ENCODE measurements at places on chromosomes 12 and 14. TPM values are rescaled to one million over a fixed set of nuclear protein-coding genes. Genes with fewer than 3 reads are reported as not detected.

DNA sequence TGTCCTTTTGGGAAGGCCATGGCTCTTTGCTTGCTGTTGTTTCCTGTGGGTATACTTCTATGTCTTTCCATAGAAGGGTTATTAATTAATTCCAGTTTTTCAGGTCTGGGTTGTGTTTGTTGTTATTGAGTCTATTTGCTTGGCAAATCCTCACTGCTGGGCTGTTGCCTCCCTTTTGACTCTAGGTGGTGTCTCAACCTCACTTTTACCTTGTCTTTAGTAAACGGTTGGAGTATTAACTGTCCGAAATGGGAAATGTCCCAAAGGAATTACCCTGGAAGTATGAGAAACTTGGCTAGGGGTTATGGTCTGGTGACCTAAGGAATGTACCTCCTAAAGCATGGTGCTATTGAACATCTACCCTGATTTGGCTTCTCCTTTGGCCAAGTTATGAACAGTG lies 16.7 kb downstream of the PRH1 start:
- DNase-seq: no peak

The TSHR gene
- polyA plus RNA-seq: 0.04 TPM

The PAN2 gene
- 20.6 TPM for polyA plus RNA-seq

DNA sequence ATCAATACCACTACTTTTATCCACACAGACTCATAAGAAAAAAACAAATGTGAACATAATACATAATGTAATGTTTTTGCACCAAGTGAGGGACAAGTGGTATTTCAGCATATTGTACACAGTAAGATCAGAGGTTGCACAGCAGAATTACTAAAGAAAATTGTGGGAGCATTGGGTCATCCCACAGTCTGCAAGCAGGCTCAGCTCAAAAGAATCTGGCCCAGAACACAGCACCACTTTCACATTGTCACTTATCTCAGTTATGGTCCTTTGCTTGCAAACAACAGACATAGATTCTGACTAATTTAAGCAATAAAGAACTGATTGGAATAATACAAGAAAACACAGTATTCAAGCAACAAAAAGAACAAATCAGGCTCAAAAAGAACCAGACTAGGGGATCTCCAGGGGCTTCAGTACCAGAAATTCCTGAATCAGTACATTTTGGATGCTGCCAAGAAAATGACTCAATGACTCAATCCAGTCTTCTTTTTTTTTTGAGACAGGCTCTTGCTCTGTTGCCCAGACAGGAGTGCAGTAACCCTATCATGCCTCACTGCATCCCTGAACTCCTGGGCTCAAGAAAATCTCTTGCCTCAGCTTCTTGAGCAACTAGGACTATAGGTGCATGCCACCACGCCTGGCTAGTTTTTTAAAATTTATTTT lies 42.9 kb upstream of the EEA1 start:
- no peak for DNase-seq

The GMFB gene
- polyA plus RNA-seq: 9.1 TPM

DNA sequence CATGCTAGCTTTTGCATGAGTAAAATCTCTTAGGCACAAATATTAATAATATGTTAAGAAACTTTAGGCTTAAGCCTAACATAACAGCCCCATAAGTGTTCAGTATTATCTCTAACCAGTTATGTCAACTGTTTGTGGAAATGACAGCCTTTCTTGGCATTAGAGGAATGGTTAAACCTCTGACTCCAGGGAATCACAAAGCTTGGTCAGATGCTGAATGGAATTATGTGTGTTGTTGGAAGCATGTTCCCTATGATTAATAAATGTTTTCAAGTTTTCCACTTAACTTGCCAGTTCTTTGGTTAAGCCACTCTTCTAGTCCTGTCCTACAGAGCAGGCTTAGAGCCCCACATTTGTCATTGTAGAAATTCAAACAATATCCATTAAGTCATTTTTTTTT lies 17.0 kb downstream of the PSEN1 start:
- no peak for DNase-seq

Measured in heart right ventricle (tissue), 16 donors.